Activated CD4-positive, alpha-beta T cell treated with anti-CD3 and anti-CD28 coated beads, Interleukin-2, amount 50 U/mL, for 16 hours (primary cell): ENCODE measurements at places on chromosomes 6 and 20.
A peak's percentile ranks its signal among the peaks of the same experiment; 100 is the strongest.

DNA sequence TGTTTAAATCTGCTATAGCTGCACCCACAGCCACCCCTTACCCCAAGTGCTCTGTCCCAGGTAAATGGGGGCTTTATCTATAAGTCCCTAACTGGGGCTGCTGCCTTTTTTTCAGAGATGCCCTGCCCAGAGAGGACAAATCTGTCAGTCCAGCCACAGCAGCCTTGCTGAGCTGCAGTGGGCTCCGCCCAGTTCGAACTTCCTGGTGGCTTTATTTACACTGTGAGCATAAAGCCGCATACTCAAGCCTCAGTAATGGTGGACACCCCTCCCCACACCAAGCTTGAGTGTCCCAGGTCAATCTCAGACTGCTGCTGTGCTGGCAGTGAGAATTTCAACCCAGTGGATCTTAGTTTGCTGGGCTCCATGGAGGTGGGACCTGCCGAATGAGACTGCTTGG lies 505.2 kb downstream of the CBLN4 start:
- no peak for DNase-seq

GRCh38 chr20:41048461-41049301 lies 20.1 kb downstream of the TOP1 start:
- DNase-seq: peak; percentile 31

DNA sequence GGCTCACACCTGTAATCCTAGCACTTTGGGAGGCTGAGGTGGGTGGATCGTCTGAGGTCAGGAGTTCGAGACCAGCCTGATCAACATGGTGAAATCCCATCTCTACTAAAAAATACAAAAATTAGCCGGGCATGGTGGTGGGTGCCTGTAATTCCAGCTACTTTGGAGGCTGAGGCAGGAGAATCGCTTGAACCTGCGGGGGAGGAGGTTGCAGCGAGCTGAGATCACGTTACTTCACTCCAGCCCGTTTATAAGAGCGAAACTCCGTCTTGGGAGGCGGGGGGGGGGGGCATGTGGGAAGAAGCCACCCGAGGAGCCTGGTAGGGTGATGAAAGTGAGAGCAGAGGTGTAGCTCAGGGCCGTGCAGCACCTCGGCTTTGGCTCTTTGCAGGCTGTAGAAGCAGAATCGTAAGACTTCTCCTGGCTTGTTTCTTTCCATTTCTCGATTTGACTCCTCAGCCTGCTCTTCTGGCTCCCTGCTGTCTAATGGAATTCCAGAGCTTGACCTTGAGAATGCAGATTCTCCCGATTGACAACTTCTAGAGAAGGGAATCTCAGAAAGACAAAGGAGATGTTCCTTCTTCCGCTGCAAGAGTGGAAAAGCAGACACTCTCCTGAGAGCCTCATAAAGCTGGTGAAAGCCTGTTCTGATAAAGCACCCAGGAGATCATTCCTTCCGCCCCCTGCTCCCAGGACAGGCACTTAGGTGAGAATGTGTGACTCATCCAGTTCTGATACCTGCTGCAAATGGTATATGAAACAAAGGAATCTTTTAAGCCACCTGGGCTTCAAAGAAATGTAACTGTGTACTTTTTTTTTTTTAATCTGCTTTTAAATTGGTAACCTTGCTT lies 26.0 kb upstream of the PPP1R16B start:
- peak; percentile 2 for DNase-seq

DNA sequence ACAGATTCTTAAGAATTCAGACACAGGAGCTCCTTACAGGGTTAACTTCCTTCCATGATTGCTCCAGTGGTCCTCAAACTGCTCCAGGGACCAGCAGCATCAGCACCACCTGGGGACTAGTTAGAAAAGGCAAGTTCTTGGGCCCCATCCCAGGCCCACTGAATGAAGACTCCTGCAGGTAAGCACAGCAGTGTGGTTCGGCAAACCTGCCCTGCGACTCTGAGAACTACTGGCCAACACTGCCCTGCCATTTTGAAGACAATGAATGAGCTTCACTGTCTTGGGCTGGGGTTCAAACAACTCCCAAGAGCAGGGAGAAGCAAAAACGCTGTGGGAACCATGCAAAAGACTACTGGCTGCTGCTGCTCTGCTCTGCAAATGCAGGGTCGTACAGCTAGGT lies 39.4 kb downstream of the SLC22A23 start:
- DNase-seq: no peak

GRCh38 chr6:5590187-5590586 lies 328.9 kb downstream of the FARS2 start:
- no peak for DNase-seq

DNA sequence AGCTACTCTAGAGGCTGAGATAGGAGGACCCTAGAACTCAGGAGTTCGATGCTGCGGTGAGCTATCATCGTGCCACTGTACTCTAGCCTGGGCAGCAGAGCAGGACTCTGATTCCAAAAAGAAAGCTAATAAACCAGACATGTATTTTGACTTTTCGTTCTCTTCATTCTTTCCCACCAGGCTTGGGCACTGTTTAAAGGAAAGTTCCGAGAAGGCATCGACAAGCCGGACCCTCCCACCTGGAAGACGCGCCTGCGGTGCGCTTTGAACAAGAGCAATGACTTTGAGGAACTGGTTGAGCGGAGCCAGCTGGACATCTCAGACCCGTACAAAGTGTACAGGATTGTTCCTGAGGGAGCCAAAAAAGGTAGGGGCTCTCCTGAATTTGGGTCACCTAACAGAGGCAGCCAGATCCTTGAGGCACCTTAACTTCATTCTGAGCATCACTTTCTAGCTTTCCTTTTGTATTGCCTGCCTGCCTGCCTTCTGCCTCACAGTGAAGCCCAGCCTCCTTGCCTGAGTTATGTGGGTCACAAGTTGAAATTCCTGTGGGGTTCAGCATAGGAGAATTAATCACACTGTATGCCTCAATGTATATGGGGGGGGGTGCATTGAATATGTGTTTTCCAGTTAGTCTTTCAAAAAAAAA lies 3.2 kb downstream of the IRF4 start:
- DNase-seq: no peak

GRCh38 chr6:150922137-150922536 lies 56.6 kb downstream of the MTHFD1L start:
- no peak for DNase-seq

GRCh38 chr20:58988565-58988882 lies 7.5 kb downstream of the NELFCD start:
- DNase-seq: no peak

DNA sequence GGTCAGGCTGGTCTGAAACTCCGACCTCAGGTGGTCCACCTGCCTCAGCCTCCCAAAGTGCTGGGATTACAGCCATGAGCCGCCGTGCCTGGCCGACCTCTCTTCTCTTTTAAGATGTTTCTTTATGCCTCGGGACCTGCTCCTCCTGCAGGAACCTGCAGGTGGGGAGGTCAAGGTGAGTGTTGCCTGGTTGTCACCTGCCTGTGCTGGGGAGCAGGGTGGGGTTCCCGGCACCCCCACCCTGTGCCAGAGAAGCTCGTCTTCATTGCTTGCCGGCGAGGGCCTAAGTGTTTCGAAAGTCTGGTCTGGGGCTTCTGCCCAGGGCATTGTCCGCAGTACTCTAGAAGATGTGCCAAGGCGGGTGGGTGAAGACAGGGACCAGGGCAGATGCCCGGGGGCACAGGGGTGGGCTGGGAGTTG lies 36.0 kb downstream of the SYNJ2 start:
- no peak for DNase-seq

DNA sequence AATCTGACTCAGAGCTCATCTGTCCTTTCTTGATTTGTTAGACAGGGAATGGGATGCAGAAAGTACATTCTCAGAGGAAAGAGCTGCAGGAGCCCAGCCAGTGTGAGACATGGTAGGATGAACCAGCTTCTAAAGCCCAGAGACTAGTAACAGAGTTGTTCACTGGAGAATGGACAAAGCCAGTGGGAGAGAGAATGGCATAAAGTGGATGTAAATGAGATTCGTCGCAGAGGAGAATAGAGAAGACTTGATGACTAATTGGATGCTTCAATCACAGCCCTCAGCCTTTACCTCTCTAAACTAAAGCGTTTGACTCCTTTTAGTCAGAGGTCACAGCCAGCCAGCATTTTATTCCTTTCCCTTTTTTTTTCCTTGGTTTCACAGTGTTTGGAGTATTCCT lies 25.5 kb upstream of the L3MBTL3 start:
- no peak for DNase-seq

- DNase-seq: peak; percentile 42
Observed at GRCh38 chr6:150894935-150895552, 29.5 kb downstream of the MTHFD1L start.

- no peak for DNase-seq
Observed at GRCh38 chr6:115194981-115195638, 852.3 kb upstream of the HS3ST5 start.

DNA sequence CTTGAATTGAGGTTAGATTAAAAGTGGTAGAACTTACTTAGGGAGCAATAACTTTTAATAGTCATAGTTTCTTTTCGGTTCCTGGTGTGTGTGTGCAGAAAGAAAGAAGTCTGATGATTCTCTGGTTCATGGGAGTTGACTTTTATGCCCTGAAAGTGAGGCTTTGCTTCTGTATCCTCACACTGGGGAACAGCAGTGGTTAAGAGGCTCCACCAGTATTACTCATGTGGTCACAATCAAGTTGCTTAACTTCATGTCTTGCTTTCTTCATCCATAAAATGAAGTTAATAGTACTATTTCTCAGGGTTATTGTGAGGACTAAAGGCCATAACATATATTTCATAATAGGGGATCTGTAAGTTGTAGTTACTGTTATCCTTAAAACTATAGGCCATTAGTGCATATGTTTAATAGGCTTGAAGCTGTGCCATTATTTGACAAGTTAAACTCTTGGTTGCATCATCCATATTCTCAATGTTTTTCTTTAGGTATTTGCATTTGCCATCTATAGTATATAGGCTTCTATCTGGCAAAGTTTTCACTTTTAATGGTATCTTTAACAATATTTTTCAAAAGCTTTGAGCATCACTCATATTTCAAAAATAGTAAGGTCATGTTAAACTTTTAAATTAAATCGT lies 262.4 kb downstream of the PLCB1 start:
- peak; percentile 31 for DNase-seq

GRCh38 chr20:21101932-21102575 lies 4.1 kb downstream of the LINC00237 start:
- no peak for DNase-seq

- DNase-seq: no peak
Observed at GRCh38 chr6:18254793-18255192, 9.5 kb downstream of the DEK start.

- DNase-seq: no peak
Observed at GRCh38 chr6:12084681-12085080, 72.6 kb downstream of the HIVEP1 start.

- DNase-seq: no peak
Observed at GRCh38 chr6:21214738-21215448, 378.7 kb upstream of the SOX4 start.

DNA sequence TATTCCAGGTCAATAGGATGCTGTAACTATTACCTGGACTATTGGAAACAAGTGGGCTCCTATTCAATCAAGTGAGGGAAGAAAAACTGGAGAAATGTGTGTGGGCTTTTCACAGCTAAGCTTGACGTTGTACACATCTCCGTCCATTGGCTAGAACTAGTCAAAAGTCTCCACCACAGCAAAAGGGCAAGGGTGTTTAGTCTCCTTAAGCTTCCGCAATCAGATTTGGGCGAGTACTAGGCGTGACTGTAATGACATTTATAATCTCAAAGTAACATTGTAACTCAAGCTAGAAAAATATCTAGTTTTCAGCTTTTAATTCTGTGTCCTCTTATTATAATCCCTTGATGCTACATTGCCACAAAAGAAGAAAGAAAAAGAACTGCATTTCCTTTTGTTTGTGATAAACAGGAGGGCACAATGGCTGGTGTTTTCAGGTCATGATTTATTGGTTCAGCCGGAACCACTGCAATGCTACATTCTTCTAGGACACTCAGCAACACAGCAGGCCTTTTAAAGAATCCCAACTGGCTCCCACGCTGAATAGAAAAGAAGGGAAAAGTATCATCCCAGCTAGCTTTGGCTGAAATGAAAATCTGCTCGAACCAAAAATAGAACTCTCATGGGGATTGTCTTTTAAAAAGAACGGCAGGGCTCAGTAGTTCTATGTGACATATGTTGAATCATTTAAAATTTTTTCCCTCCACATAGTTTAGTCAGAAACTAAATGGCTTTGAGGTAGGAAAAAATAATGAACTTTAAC lies 387.7 kb downstream of the BTBD3 start:
- DNase-seq: no peak

- no peak for DNase-seq
Observed at GRCh38 chr6:151103266-151103665, 136.5 kb upstream of the AKAP12 start.

DNA sequence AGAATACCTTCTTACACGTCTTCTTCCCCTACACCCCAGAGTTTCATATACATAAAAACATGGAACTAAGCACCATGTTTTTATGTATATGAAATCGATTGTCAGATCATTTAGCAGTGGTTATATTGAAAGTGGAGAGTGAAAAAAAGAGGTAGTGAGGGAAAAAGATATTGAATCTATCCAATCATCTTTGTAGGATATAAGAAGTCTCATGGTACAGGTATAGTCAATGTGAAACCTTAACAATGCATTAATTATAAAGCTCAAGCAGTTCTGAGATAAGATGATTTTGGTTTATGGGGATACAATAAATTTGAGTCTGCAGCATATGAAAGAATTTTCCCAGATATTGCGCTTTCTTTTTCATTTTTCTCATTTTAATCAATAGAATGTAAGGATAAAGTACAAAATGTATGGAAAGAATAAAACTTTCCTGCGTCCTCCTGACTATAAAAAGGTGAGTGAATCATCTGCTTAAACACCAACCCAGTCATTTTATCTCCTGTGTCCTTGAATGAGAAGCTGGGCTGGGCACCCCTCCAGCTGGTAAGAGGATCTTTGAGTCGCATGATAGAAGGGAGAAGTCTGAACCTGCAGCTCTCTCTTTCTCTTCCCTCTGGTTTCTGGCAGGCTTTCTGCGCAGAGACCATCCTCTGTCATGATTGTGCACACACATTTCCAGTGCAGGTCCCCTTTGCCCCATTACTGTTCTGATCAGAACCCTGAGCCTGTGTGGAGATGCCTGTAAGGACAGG lies 28.1 kb upstream of the AKIRIN2 start:
- DNase-seq: peak; percentile 44

DNA sequence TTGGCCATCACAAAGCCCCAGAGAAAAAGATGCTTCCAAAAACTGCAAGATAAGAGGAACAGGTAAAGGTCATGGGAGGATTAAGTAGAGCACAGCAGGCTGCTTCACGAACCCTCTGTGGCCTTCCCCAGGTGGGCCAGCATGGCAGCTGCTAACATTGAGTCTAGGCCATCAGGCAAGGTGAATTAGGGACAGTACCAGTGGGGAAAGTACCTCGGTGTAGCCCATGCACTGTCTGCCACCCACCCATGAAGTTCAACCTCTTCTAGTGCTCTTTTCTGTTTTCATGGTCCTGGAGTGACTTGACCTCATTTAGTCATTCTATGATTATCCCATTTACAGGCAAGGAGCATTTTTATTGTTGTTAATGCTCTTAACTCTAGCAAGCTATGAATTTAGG lies 108.6 kb upstream of the DUSP22 start:
- DNase-seq: no peak

DNA sequence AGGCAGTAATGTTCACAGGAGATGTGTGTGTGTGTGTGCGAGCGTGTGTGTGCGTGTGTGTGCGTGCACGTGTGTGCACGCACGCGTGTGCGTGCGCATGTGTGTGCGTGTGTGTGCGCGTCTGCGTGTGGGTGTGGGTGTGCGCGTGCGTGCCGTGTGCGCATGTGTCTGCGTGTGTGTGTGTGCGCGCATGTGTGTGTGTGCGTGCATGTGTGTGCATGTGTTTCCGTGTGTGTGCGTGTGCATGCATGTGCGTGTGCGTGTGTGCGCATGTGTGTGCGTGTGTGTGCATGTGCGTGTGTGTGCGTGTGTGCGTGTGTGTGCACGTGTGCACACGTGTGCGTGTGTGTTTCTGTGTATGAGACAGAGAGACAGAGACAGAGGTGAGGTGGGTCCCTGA lies 136.0 kb upstream of the CST7 start:
- DNase-seq: no peak
